Lower leg skin (tissue), 4 donors: ENCODE measurements at places on chromosomes 6 and 20. TPM values are rescaled to one million over a fixed set of nuclear protein-coding genes. Genes with fewer than 3 reads are reported as not detected.

PDYN gene
- total RNA-seq, result not detected

GRCh38 chr6:130843575-130844320 is 16.5 kb downstream of the SMLR1 start:
- DNase-seq, result no peak

- DNase-seq, result no peak
Observed at GRCh38 chr6:89888871-89889270, 5.4 kb upstream of the GJA10 start.

MMUT gene
- total RNA-seq, result 15.0 TPM

DNA sequence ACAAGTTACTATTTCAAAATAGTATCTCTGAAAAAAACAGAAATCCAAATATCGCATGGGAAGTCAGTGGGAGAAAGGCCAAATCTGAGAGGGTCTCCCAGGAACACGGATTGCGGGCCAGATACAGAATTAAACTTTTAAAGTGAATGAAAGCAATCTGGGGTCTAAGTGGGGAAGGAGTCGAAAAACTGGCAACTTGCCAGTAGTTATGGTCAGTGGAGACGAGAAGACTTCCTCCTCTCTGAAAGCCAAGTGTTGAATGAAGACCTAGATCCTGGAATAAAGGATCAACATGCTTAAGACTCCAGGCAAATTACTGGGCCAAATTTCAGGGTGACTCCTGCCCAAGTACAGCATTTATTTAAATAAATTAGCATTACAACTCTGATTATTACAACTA is 123.6 kb downstream of the BFSP1 start:
- no peak for DNase-seq

DNA sequence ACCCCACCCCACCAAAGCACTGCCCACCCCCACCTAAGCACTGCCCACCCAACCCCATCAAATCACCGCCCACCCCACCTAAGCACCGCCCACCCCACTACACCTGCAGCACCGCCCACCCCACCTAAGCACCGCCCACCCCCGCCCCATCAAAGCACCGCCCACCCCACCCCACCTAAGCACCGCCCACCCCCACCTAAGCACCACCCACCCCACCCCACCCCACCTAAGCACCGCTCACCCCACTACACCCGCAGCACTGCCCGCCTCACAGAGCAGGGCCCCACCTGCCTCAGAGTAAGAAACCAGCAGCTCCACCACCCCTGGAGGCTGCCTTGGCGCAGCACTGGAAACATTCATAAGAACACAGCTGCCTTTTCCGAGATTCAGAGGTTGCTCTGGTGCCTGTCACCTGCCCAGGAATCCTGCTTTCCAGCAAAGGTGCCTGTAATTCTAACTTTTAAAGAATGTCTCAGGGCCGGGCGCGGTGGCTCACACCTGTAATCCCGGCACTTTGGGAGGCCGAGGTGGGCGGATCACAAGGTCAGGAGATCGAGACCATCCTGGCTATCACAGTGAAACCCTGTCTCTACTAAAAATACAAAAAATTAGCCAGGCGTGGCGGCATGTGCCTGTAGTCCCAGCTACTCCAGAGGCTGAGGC is 148.2 kb downstream of the BMP7 start:
- DNase-seq, result no peak

GRCh38 chr6:142834853-142835252 is 110.1 kb downstream of the HIVEP2 start:
- no peak for DNase-seq

- DNase-seq, result no peak
Observed at GRCh38 chr6:158519761-158520160, 40.1 kb upstream of the TMEM181 start.

DNA sequence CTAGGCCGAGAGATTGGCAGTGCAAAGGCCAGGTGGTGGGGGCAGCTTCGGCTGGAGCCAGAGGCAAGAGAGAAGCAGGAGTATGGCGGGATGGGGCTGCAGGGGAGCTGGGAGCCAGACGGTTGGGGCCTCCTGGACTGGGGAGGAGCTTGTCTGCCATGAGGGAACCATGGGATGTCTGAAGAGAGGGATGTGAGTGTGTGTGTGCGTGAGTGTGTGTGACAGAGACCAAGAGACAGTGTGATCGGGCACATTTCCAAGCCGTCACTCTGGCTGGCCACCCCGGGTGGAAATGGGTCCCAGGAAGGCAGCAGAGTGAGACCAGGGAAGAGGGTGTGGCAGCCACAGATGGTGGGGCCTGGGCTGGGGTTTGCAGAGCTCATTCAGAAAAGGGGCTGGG is 13.8 kb downstream of the PHACTR3 start:
- DNase-seq, result no peak

- no peak for DNase-seq
Observed at GRCh38 chr6:146111881-146112450, 83.1 kb downstream of the GRM1 start.

DNA sequence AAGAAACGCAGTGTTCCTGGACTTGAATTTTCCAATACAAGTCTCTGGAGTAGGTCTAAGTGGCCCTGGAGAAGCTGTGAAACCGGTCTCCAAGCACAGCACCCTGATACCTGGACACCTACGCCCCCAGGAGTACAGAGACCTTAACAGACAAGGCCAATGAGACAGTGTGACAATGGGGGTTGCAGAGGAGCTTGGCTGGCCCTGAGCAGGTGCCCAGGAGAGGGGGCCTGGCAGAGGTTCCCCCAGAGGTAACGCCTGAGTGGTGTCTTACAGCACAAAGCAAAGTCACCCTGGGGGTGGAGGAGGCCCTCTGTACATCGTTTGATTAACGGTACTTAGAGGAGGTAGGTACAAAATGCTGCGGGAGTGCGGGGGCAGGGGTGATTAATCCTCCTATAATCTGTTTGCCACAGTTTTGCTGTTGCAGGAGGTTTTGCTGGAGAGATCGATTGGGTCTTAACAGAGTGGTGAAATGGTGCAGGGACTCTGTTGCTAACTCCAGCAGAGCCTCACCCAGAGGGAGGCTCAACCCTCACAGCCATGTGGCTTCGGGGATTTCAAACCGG is 37.3 kb upstream of the APCDD1L start:
- DNase-seq, result no peak

COL21A1 gene
- 8.3 TPM for total RNA-seq

GRCh38 chr6:105077596-105078385 is 102.0 kb downstream of the POPDC3 start:
- no peak for DNase-seq

DNA sequence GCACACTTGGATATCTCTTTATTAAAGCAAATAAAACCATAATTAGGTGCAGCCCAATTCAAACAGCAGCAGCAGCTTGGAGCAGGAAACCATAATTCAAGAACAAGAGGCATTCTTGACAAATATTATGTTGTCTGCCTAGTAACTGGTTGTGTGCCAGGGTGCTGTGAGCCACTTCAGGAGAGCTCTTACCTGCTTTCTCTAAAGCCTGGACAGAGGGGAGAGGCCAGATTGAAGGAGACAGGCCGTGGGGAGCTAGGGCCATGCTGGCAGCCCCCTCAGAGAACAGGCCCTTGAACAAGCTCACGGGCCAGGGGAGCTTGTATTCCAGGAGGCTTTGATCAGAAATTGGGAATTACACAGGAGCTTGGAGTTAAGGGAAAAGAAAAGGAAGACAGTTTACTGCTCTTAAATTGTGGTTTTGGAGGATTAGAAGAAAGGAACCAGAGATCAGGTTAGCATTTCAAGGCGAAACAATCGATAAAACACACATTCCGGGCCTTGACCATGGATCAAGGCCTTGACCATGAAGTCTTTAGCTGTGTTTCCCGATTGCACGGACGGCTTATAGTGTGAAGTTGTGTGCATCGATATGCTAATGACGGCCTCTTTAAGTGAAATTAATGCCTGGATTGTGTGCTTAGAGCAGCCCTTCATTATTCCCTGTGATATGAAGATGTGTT is 69.8 kb upstream of the NKX2-2 start:
- no peak for DNase-seq

- DNase-seq, result no peak
Observed at GRCh38 chr6:67541586-67541985, 1093.5 kb upstream of the ADGRB3 start.

DNA sequence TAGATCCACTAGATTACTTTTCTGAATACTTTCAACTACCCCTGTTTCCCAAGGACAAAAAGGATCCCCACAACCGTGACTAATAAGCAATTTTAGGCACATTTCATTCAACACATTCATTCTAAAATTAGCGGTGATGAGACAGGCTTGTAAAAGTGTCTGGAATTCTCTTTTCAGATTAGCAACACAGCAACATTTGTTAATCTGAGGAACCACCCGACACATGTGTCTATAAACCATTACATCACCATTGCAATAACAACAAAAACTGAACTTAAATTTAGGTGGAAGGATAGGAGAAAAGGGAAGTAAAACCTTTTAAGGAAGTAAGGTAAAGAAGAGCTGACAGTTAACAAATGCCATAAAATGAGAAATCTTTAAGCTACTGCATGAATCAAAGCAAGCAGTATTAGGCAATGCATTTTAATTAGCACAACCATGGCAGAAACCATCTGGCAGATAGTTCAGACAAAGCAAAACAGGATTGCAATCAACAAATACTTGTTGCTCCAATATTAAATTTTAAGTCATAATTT is 49.1 kb downstream of the MAP3K7 start:
- DNase-seq, result no peak
